Activated naive CD8-positive, alpha-beta T cell treated with anti-CD3 and anti-CD28 coated beads, Interleukin-2, amount 50 U/mL, for 16 hours (primary cell): ENCODE measurements at places on chromosomes 2 and 18.

DNA sequence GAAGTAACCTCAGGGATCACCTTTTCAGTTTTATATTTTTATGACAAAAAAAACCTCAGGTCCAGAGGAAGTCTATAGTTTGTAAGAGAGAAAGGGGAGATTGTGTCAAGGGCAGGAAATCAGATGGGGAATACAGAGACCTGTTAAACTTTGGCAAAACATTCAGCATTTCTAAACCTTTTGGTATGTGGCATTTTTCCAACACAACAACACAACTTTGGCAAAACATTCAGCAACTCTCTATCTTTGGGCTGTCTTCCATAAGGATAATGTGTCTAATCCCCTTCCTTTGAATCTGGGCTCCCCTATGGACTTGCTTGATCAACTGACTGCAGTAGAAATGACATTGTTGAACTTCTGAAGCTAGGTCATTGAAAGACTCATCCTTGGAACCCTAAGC, 220.6 kb upstream of the CCDC68 start:
- no peak for DNase-seq

GRCh38 chr2:239800785-239801386, 224.3 kb downstream of the NDUFA10 start:
- no peak for DNase-seq

DNA sequence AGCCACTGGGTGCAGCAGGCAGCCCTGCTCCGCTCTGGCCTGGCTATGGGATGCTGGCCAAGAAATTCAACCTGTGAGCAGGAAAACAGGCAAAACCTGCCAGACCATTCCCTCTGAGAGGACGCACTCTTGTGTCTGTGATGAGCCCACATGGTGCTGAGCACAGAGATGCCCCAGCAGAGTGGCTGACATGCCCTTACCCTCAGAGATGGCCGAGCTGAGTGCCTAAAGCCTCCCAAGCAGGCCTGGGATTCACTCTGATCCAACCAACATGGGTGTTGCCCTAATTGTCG, 34.3 kb upstream of the TAF1B start:
- no peak for DNase-seq

DNA sequence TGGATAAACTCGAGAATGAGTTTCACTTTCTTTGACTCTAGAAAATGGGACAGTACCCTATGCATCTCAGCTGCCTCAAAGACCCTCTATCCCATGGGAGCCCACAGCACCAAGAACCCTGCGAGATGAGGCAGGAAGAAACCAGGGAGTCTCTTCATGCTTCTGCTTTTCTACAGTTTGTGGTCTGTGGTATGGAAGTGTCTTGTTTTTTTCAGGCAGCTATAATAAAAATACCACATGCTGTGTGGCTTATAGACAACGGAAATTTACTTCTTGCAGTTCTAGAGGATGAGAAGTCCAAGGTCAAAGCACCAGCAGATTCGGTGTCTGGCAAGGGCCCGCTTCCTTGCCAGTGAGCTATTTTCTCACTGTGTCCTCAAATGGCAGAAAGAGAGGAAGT, 257.9 kb downstream of the SUCLG1 start:
- no peak for DNase-seq
